ENCODE measurements at places on chromosomes 2 and 18. TPM values are rescaled to one million over a fixed set of nuclear protein-coding genes. Genes with fewer than 3 reads are reported as not detected.

GRCh38 chr2:181517685-181518301 lies 60.6 kb downstream of the ITGA4 start:
- no peak for DNase-seq

DNA sequence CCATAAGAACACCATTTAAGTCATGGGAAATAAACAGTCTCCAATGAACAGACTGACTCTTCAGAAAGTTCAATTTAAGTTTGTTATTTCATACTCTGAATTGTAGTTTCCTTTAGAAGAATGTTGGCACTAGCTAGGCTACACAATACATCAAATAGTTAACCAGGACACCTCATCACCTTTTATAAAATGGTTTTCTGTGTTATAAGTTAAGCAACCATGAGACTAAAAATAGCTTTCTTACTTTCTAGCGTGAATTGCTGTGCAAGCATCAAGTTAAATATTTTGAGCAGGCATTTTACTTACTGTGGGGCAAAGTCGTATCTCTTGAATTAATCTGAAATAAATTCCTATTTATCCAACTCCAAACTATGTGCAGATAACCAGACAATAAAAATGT lies 1092.6 kb upstream of the SLC39A10 start:
- no peak for DNase-seq

GRCh38 chr2:159066541-159067156 lies 98.2 kb downstream of the TANC1 start:
- DNase-seq = no peak

DNA sequence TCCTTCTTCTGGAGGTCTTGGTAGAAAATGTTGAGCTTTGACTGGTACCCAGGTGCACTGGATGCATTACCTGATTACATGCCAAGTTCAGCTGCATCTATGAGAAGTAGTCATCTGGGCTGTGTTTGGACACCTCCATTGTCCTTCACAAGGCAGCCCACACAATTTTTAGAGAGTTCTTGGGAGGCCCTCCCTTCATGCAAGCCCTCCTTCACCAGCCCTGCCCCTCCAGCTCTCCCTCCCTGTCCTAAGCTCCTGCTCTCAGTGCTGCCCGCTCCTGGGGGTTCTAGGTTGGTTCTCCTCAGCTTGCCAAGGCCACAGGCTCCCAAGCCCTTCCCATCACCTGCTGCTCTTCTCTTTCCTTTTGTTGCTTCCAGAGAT lies 148.7 kb downstream of the DYSF start:
- DNase-seq = no peak

DNA sequence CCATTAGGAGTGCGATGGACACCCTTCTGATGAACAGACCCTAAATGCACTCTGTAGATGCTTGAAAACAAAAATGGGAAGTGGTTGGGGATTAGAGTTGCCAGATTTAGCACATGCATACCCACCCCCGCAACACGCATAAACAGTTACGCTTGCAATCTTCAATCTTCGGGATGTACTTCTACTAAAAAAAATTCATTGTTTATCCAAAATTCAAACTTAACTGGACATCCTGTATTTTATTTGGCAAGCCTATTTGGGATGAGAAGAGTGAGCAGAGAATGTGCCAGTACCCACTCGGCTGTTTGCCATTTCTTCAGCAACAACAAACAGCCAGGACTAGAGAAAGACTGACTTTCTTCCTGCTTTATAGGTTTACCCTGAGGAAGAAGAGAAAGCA lies 18.4 kb downstream of the KIAA2012 start:
- DNase-seq = no peak

DNA sequence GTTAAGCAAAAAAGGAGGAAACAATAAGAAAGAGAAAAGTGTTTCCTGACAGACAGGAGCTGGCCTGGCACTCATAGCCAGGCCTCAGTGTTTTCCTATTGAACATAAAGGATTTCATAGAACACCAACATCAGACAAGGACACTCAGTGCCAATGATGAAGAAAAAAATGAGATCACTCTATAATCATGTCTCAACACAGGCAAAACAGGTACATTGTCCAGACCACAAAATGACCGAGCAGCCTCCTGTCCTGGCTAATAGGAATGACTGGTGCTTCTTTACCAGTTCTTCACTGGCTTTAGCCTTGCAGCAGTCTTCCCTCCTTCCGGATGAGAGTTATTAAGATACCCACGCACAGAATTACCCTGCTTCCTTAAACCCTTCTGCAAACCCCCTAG lies 35.6 kb downstream of the SEMA4F start:
- no peak for DNase-seq

GRCh38 chr2:54995553-54995952 lies 54.7 kb downstream of the RTN4 start:
- no peak for DNase-seq

GRCh38 chr2:74577448-74577847 lies 22.9 kb downstream of the DOK1 start:
- no peak for DNase-seq

DNA sequence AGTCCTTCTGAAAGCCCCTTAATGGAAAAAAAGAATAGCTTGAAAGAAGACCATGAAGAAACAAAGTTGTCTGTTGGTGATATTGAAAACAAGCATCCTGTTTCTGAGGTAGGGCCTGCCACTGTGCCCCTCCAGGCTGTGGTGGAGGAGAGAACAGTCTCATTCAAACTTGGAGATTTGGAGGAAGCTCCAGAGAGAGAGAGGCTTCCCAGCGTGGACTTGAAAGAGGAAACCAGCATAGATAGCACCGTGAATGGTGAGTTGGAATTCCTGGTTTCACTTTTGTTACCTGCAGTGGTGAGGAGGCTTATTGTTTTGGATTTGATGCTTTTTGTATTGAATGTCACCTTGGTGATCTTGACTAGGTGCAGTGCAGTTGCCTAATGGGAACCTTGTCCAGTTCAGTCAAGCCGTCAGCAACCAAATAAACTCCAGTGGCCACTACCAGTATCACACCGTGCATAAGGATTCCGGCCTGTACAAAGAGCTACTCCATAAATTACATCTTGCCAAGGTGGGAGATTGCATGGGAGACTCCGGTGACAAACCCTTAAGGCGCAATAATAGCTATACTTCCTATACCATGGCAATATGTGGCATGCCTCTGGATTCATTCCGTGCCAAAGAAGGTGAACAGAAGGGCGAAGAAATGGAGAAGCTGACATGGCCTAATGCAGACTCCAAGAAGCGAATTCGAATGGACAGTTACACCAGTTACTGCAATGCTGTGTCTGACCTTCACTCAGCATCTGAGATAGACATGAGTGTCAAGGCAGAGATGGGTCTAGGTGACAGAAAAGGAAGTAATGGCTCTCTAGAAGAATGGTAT lies 13.3 kb downstream of the SLC20A1 start:
- DNase-seq = no peak

- no peak for DNase-seq
Observed at GRCh38 chr2:20113986-20114938, 62.8 kb upstream of the LAPTM4A start.

GRCh38 chr2:75820693-75821092 lies 110.0 kb upstream of the GCFC2 start:
- no peak for DNase-seq

DNA sequence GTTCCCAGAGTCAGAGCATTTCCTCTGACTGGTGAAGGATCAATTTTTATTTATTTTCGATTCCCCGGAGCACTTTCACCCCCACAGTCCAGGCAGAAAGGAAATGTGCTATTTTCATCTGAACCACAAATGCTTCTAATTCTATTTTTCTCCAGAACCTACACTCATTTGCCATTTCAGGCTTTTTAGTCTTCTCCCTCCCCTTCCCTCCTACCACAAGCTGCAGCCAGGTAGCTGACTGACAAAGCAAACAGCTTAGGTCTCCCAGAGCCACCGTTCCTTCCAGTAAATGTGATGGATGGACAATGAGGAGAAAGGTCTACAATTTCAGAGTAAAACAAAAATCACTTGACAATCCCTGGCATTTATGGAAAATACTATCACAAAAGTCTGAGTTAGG lies 76.9 kb downstream of the KLF7 start:
- no peak for DNase-seq

GRCh38 chr2:7452110-7452876 lies 535.1 kb downstream of the RNF144A start:
- DNase-seq = peak; percentile 31

GRCh38 chr18:811182-811891 lies 705 bp downstream of the YES1 start:
- no peak for DNase-seq

GRCh38 chr2:172516299-172516698 lies 39.6 kb upstream of the PDK1 start:
- no peak for DNase-seq

- no peak for DNase-seq
Observed at GRCh38 chr2:20578895-20579825, 71.7 kb downstream of the HS1BP3 start.

DNA sequence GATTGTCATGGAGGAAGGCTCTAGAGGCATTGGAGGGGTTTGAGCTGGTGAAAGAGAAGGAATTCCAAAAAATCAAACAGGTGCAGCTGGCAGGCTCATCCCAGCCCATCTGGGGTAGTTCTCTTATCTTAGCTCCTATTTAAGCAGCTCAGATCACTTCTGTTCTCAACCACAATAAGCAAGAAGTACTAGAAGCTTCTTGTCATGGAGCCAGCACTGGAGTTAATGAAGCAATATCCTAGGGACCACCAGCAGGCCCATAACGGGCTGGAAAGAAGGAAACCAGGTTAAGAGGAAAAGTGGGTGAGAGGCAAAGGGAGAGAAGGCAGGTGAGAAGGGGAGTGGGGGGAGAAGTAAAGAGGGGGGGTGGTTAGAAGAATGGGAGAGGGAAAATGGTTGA lies 100.7 kb upstream of the ZFP36L2 start:
- no peak for DNase-seq

DNA sequence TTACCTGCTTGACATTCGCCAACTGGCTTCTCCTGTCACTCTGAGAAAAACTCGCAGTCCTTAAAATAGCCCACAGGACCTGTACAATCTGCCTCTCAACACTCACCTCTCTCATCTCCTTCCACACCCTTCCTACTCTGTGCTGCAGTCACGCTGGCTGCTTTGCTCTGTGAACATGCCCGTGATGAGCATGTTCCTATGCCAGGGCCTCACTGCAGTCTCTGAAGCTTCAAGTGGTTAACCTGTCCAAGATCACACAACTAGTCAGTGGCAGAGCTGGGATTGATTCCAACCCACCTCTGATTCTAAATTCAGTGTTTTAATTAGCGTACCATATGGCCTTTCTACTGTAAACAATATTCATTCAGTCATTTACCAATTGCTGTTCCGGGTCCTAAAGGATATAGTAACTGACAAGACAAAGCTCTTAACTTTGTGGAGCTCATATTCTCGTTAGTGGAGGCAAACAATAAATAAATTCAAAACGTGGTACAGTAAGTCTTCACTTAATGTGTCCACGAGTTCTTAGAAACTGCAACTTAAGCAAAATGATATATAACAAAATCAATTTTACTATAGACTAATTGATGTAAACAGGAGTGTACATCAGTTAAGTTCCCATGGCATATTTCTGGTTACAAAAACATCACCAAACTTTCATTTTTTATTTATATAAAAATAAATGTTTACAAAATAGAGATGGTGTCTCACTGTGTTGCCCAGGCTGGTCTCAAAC lies 38.9 kb upstream of the FBXO11 start:
- no peak for DNase-seq

DNA sequence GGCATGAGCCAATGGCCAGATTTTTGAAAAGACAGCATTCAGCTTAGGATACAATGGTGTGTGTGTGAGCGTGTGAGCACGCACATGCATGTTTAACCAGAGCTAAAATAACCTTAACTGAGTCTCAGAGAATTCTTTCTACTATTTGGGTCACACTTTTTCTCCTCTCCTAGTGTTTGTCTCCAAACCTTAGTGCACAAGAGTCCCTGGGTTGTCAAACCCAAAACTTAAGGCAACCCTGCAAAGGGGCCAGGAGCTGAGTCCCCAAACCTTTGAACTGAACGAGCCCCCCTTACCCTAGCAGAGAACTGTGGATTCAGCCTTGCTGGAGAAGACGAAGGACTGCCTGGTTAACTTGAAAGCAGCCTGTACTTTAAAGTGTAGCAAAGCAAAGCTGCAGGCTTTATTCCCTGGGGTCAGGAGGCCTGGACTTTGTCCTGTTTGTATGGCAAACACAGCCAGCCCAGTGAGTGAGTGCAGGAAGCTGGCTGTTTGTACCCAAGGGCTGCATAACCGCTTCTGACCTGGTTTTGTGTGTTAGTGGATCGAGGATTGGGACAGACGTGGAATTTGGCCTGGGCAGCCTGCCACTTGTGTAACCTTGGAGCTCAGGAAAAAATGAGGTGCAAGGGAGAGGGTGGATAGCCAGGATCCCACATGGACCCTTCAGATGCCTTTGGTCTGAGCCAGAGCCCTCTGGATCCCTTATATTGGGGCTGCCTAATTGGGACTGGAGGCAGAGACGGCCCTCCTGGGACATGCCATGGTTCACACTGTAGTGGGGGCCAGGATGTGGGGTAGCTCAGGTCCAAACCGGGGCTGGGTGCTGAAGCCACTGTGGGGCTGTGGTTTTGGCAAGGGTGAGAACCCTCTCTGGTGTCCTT lies 6.4 kb upstream of the PSMD1 start:
- no peak for DNase-seq

GRCh38 chr2:224039770-224040440 lies 819 bp upstream of the SERPINE2 start:
- no peak for DNase-seq

Gene DTNA
- not detected for total RNA-seq

Gene RAB17
- not detected for total RNA-seq

DNA sequence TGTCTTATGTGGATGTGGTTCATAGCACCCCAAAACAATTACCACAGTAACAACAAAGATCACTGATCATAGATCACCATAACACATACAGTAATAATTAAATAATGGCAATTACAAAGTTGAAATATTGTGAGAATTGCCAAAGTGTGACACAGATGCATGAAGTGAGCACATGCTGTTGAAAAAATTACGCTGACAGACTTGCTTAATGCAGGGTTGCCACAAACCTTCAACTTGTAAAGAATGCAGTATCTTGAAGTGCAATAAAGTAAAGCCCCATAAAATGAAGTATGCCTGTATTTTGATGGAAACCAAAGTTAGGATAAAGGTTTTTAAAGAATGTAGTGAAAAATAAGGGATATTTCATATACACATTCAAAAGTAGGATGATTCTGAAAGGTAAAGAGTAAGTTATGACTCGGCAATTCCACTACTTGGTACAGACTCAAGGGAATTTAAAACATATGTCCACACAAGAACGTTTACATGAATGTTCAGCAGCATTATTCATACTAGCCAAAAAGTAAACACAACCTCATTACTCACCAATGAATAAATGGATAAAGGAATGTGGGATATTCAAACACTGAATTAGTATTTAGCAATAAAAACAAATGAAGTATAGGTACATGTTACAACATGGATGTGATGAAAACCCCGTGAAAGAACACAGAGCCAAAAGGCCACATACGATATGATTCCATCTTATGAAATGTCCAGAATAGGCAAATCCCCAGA lies 61.6 kb downstream of the SCN9A start:
- DNase-seq = no peak

Gene STEAP3
- 0.06 TPM for total RNA-seq

GRCh38 chr2:204923957-204924356 lies 378.7 kb downstream of the PARD3B start:
- no peak for DNase-seq

Gene DYNAP
- not detected for total RNA-seq

DNA sequence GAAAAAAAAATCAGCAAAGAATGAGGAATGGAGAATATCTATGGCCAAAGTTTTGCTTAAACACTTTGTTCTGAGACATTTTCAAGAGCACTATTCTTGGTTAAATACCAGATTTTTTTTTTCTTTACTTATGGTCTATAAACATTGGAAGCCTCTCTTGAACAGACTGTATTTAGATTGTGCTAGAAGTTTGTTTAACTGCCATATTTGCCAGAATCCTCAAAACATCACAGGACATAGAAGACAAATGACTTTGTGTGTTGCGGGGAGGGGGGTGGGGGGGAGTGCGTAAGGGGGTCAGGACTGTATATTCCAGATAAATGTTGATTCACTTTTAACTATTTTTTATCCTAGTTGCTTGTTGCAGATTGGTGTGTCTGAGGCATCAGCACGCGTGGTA lies 262.0 kb downstream of the MEIS1 start:
- DNase-seq = no peak

All from activated CD4-positive, alpha-beta T cell treated with anti-CD3 and anti-CD28 coated beads, Interleukin-2, amount 10 ng/mL, durations not matched to agents 7 days and 5 days (primary cell).